ENCODE measurements at places on chromosomes 13 and 19.

DNA sequence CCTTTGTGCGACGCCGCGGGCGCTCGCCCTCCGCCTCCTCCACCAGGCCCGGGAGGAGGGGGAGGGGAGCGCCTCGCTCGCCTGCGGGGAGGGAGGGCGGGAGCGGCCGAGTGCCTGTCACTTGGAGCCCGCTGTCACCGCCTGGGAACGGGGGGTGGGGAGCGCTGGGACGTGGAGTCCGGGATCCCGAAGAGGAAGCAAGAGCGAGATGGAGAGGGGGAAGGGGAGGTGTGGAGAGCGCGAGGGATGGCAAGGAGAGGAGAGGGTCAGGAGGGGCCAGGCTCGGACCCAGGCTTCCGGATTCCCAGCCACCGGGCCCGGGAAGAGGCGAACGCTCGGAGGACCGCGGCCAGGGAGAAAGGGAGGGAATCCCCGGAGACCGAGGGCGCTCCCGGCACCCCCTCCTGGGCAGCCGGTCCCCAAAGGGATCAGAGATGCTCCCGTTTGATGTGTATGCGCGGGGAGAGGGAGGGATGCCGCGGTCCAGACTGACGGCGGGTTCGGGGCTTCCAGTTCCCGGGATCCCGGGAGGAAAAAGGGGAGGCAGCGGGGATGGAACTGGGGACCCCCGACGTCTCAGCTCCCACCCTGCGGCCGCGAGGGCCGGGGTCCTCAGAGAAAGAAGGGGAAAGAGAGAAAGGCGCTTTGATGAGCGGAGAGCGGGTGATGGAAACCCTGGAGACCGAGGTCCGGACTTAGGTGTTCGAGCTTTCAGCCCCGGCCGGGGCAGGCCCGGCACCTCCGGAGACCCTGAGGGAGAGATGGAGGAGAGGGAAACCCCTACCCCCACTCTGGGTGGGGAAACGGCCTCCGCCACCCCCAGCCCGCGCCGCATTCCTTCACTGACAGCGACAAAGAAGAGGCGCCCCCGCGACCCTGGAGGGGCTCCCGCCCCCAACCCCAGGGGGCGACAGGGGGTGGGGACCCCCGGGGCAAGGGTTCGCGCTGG, 4.7 kb upstream of the DPF1 start:
- peak; percentile 41 for DNase-seq

- DNase-seq, result peak; percentile 44
Observed at GRCh38 chr19:8610041-8610935, at the start of gene ADAMTS10. Gene ADAMTS10 (minus strand): TSS chr19:8610715. CDS start chr19:8605710, 5,005 bp downstream.

DNA sequence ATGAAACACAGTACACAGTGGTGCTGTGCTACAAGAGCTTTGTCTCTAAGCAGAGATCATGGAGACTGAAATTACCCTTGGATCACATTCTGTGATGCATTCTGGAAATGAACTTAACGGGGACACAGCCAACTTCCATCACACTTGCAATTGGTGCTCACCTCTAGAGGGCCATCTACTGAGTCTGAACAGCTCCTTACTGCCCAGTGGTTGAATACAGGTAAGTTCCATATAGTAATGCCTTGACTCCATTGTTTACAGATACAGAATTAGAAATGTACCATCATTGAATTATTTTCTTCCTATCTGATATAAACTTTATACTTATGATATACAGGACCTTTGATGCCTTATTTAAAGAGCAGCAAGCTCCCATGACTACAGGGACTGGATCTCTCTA, 686.4 kb downstream of the PCDH9 start:
- DNase-seq, result no peak

DNA sequence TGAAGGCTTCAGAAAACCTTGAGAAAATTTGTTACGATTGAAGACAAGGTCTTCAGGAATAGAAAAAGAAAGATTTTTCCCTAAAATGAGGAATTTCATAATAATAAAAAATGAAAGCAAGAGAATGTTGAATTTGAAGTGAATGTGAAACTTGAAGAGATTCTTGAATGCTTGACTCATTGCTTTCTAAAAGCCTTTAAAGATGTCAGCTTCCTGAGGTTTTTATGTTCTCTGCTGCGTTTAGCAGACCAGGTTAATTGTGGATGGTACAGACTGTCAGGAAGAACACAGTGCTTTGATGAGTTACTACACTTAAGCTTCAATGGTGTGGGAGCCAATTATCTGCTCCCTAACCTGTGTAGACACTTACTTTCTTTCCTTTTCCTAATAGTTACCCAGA, 96.3 kb upstream of the FNDC3A start:
- no peak for DNase-seq

GRCh38 chr13:51638216-51638871, 54.1 kb downstream of the WDFY2 start:
- no peak for DNase-seq

- no peak for DNase-seq
Observed at GRCh38 chr13:30105381-30105780, 202.0 kb downstream of the KATNAL1 start.

DNA sequence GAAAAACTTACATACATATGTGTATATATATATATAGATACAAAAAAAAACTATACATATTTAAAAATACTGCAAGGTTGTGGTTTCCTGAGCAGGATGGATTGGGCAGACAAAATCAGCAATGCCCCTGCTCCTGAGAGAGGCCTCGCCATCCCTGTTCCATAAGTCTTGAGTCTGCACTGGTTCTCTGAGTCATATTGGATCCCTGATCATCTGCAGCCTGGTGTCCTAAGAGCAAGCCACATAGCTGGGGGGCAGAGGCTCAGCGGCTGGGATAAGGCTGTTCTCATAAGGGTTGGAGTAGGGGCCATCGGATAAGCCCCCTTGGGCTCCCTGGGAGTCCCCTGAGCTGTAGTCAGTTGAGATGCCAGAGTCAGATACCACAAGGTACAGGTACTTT, 3.3 kb downstream of the SWSAP1 start:
- DNase-seq, result no peak

DNA sequence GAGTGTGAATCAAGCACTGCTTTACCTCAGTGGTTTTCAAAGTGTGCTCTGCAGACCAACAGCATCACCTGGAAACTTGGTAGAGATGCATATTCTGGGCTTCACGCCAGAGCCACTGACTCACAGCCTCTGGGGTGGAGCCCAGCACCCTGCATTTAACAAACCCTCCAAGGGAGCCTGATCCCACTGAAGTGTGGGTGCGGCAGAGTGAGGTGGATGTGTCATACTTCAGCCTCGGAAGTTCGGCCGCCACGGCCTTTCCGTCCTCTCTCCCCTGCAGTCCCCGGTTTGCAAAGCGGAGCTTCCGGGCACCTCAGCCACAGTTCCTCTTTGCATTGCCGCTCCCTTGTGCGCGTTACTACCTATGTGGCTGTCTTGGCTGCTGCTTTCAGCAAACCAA, 33.3 kb upstream of the MICU2 start:
- peak; percentile 10 for DNase-seq

GRCh38 chr19:52695996-52696395, 38.8 kb downstream of the ZNF611 start:
- no peak for DNase-seq

- no peak for DNase-seq
Observed at GRCh38 chr19:34452723-34453122, 24.5 kb downstream of the UBA2 start.

DNA sequence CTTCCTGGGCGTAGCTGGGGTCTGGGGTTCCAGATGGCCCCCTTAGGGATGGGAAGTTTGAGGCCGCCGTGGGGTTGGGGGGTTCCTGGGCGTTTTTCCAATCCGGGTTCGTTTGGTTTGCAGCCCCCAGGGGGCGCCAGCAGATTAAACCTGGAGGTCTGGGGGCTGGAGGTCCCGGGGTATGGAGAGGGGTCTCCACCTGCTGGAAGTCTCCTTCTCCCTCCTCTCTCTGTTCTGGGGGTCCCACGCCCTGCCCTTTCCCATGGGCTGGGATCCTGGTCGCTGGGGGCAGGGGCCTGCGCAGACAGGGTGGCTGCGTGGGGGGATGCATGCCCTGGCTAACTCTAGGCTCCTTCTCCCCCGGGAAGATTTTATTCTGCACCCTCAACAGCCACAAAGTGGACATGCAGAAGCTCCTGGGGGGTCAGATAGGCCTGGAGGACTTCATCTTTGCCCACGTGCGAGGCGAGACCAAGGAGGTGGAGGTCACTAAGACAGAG, 899 bp downstream of the GIPC3 start:
- DNase-seq, result peak; percentile 60

- DNase-seq, result peak; percentile 14
Observed at GRCh38 chr19:53157626-53158025, 1.2 kb downstream of the ZNF347 start.

GRCh38 chr19:49073514-49074378, 1.2 kb upstream of the KCNA7 start:
- no peak for DNase-seq

- no peak for DNase-seq
Observed at GRCh38 chr19:16268676-16269319, 55.8 kb upstream of the KLF2 start.

DNA sequence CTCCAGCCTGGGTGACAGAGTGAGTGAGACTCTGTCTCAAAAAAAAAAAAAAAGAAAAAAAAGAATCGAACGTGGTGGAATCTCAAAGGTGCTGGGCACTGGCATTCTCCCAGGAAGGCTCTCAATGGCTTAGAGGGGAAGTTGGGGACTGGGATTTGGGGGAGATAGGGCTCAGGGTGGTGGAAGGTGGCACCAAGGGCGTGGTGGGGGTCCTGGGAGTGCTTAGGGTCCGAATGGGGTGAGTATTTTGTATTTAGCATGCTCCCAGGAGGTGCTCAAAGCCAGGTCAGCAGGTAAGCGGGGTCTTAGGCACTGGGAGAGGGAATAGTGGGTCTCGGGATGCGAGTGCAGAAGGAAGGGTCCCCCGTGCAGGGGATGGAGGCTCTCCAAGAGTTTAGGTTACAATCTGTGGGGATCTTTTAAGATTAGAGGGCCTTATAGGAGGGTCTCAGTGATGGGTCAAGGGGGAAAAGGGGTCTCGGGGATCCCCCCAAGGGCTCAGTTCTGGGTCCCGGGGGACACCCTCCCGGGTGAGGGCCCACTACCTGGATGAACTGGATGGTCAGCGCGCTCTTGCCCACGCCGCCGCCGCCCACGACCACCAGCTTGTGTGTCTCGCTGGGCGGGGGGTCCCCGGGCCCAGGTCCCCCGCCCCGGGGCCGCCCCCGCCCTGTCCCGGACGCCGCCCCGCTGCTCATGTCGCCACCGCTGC, 386 bp downstream of the RRAS start:
- DNase-seq, result no peak
